ENCODE measurements at places on chromosomes 2 and 18.

GRCh38 chr2:143209570-143210445, 80.6 kb downstream of the ARHGAP15 start:
- no peak overlapping the region for H3K27ac ChIP-seq
- H3K27me3 ChIP-seq, result no peaks in the 10 kb centered on the region

GRCh38 chr18:50055488-50055887, 139.5 kb downstream of the MYO5B start:
- no peaks in the 10 kb centered on the region for H3K36me3 ChIP-seq
- no peaks in the 10 kb centered on the region for H3K27me3 ChIP-seq
- DNase-seq, result no peak
- H3K4me1 ChIP-seq, result no peaks in the 10 kb centered on the region

DNA sequence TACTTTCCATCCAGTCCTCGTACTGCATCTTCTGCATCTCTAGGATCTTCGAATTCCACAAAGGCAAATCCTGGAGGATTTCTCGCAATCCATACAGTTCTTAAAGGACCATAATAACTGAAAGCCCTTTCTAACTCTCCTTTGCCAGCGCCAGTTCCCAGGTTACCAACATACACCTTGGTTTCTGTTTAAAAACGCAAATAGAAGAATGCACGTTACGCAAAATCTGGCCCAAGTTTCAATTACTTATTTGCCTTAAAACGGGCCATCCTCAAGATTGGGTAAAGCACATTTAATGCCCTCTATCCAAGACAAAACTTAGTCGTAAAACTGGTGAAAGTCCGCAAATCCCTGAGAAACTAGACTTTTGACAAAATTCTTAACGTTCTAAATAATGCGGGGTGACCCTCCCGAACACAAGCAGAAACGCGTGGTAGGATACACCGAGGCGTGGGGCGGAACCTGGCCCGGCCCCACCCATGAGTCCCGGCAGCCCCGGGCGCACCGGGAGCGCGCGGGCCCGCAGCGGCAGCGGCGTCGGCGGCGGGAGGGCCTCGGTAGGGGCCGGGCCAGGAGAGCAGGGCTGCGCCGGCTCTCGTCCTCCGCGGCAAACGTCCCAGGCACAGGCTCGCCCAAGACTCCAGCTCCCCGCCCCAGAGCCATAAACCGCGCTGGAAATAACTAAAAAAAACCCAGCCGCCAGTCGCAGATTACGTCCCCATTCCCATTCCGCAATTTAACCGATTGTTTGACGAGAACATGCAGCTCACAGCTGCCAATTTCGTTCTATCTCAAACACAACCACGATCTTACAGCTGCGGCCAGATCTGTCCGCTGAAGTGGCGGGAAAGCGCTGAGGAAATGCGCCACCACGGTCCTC, 910 bp downstream of the SRSF7 start:
- peak overlapping the region; percentile 98 for H3K4me3 ChIP-seq
- H3K36me3 ChIP-seq, result peaks cover 19% of the 10 kb centered on the region
- H3K27me3 ChIP-seq, result no peaks in the 10 kb centered on the region
- no peak for DNase-seq

DNA sequence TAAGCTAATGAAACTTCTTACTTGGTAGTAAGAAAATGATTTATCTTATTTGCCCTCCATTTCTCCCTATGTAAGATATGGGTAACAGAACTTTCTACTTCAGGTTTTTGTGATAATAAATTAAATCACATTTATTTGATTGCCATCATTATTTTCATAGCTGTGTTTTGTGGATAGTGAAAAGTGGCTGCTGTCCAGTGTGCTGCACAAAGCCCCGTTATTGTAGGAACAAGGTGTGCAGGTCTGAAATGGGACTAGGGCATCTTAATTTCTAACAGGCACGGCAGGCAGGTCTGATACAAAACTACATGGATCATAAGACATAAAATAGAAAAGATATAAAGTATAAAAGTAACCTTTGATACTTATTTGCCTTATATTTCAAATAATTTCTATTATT, 51.6 kb upstream of the THSD7B start:
- H3K27me3 ChIP-seq, result no peaks in the 10 kb centered on the region
- no peak overlapping the region for H3K27ac ChIP-seq

DNA sequence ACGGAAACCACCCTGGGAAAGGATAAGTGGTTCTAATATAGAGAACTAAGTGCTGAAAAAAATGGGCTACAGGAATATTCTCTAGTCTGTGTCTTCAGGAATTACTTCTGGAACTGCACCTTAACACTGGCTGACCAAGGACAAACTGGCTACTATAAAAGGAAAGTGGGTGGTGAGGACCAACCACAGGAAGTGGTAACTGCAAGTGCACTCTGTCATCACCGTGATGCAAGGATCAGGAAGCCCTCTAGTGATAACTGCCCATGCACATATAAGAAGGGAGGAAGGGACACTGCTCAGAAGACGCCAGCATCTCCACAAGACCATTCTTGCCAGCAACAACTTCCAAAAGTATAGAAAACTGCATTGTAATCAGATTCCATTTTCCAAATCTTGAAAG, 424.4 kb upstream of the RGPD4 start:
- H3K27me3 ChIP-seq, result no peaks in the 10 kb centered on the region
- H3K4me1 ChIP-seq, result no peaks in the 10 kb centered on the region
- no peak overlapping the region for H3K4me3 ChIP-seq
- no peaks in the 10 kb centered on the region for H3K36me3 ChIP-seq

DNA sequence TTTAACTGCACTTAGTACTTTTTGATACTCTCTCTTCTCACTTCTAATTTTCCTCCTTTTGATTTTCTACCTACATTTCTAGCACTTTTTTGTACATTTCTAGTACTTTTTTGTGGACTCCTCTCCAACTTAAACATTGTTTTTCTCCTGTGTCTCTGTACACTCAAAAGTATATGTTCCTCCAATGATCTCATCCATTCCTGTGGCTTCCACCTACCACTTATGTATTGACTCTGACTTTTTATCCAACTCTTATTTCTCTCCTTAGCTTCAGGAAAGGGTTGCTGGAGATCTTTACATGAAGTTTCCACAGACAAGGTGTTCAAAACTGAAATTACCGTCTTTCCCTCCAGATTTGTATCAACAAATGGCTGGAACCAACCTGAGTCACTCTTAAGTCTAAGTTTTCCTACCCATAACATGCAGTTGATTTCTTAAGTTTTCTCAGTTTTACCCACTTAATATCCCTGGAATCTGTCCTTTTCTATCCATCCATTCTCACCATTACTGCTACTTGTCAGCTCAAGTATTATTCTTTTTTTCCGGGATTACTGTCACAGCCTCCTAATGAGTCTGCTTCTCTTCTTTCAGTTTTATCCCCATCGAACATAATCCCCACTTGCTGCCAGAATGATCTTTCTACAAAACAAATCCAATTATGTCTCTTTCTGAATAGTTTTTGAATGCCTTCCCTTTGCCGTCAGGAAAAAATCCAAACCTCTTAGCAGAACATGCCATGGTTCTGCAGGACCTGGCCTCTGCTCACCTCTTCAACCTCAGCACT, 22.6 kb upstream of the PELI1 start:
- DNase-seq, result no peak
- H3K36me3 ChIP-seq, result no peaks in the 10 kb centered on the region
- no peak overlapping the region for H3K4me3 ChIP-seq
- H3K27me3 ChIP-seq, result no peaks in the 10 kb centered on the region
- no peaks in the 10 kb centered on the region for H3K4me1 ChIP-seq

DNA sequence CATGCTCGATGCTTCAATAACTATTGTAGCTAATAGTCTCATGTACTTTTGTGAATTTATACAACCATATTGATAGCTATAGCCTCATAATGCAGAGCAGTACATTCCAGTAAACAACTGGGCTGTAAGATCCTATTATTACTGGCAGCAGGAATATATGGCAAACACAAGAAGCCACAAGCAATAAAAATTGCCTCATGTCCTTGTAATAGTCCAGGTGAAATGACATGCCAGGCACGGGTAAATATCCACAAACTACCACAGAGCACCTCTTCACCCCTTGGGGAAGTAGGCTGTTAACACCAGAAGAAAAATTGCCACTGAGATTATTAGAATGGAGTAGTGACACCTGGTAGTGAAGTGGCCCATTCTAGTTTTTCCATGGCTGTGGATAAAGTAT, 158.3 kb downstream of the MTX2 start:
- no peak overlapping the region for H3K4me3 ChIP-seq
- H3K36me3 ChIP-seq, result no peaks in the 10 kb centered on the region
- no peaks in the 10 kb centered on the region for H3K27me3 ChIP-seq
- no peaks in the 10 kb centered on the region for H3K4me1 ChIP-seq
- H3K27ac ChIP-seq, result no peak overlapping the region

GRCh38 chr2:37084797-37085196, 479 bp downstream of the GPATCH11 start:
- DNase-seq, result no peak
- peaks cover 19% of the 10 kb centered on the region for H3K36me3 ChIP-seq
- no peaks in the 10 kb centered on the region for H3K4me1 ChIP-seq
- peak overlapping the region; percentile 97 for H3K4me3 ChIP-seq
- H3K27me3 ChIP-seq, result no peaks in the 10 kb centered on the region

GRCh38 chr18:72063001-72063400, 481.1 kb downstream of the CBLN2 start:
- no peak overlapping the region for H3K27ac ChIP-seq
- H3K36me3 ChIP-seq, result no peaks in the 10 kb centered on the region
- no peaks in the 10 kb centered on the region for H3K4me1 ChIP-seq
- H3K27me3 ChIP-seq, result no peaks in the 10 kb centered on the region
- no peak overlapping the region for H3K4me3 ChIP-seq

GRCh38 chr2:37925063-37925897, at the start of gene RMDN2:
TSS of gene RMDN2 (plus strand) at chr2:37925287. CDS start at chr2:37929278, 3,991 bp downstream.
- peaks cover under 1% of the 10 kb centered on the region for H3K36me3 ChIP-seq
- peaks cover 4% of the 10 kb centered on the region for H3K4me1 ChIP-seq
- peak within 1 kb of the TSS; percentile 89 for H3K27ac ChIP-seq
- no peaks in the 10 kb centered on the region for H3K27me3 ChIP-seq
- peak; percentile 79 for DNase-seq

DNA sequence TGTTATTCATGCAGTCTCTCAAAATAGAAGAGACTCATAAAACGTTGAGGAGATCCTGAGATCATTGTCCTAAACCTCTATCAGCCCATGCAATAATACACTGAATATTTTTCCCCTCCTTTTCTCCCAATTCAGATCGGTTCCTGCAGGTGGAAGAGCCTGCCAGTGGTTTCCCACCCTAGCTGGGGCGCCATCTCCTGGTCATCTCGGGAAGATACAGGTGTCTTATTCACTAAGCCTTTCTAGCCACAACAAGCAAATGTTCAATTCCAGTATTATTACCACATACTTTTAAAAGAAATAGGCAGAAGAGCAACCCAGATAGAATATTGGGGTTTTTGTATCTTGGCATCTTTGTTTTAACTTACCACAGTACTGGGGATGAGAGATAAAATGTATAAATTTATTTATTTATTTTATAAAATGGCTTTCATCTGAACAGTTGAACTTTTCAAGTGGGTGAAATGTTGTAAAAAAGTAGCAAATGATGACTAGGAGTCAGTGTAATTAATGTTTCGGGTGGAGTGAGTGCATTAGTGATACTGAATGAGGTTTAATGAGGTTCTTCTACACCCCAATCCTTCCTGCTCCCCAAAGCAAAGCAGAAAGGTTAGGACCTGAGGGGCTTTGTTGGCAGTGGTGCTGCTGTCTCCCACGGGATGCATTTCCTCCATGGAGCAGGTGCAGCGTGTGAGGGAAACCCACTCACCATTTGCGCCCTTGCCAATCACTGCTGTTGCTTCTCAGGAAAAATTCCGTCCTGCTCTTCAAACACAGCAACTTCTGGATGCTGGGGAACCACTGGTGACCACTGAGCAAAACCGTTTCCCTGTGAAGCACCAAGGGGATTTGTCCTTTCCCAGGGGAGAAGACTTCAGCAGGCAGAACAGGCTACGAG, 147.1 kb upstream of the FHL2 start:
- H3K36me3 ChIP-seq, result no peaks in the 10 kb centered on the region
- H3K27me3 ChIP-seq, result no peaks in the 10 kb centered on the region
- H3K4me3 ChIP-seq, result no peak overlapping the region
- peak; percentile 20 for DNase-seq
- H3K27ac ChIP-seq, result no peak overlapping the region

GRCh38 chr2:157887946-157888345, 11.8 kb upstream of the ACVR1 start:
- no peaks in the 10 kb centered on the region for H3K27me3 ChIP-seq
- no peak overlapping the region for H3K4me3 ChIP-seq
- H3K4me1 ChIP-seq, result no peaks in the 10 kb centered on the region
- no peaks in the 10 kb centered on the region for H3K36me3 ChIP-seq

GRCh38 chr2:140836826-140837225, 1294.0 kb downstream of the LRP1B start:
- H3K27me3 ChIP-seq, result no peaks in the 10 kb centered on the region
- no peaks in the 10 kb centered on the region for H3K36me3 ChIP-seq
- H3K27ac ChIP-seq, result no peak overlapping the region
- H3K4me1 ChIP-seq, result no peaks in the 10 kb centered on the region
- no peak for DNase-seq
- H3K4me3 ChIP-seq, result no peak overlapping the region

- H3K27me3 ChIP-seq, result no peaks in the 10 kb centered on the region
- no peak overlapping the region for H3K27ac ChIP-seq
- DNase-seq, result no peak
- no peaks in the 10 kb centered on the region for H3K36me3 ChIP-seq
- H3K4me3 ChIP-seq, result no peak overlapping the region
These were observed 5.9 kb downstream of the MDH1 start for GRCh38 chr2:63594660-63595059.

DNA sequence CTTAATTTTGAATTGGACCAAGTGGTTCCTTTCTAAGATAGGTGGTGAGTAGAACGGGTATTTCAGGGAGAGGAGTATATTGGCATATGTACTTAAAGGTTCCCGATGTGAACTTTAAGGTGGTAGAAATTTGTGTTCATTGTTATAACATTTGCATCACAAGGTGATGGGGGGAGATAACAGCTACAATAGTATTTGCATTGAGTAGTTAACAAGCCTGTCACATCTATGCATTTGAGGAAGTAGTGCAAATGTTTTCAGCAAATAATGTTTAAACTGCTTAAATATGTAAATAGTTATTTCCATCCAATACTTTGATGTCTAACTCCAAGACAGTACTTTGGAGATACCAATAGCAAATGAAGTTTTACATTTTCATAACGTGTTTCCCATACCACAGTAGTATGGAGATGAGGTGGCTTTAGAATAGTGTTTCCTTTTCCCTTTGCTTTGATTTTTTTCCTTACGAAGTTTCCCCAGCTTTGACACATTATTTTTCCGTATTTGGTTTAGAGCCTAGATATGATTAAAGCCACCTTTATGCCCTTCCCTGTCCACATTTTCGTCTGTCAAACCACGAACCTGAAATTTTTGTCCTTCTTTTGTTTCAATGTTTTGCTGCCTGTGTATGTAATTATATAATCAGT, 46.6 kb downstream of the VAPA start:
- no peaks in the 10 kb centered on the region for H3K4me1 ChIP-seq
- no peak for DNase-seq
- no peak overlapping the region for H3K27ac ChIP-seq
- H3K27me3 ChIP-seq, result no peaks in the 10 kb centered on the region
- H3K36me3 ChIP-seq, result no peaks in the 10 kb centered on the region

DNA sequence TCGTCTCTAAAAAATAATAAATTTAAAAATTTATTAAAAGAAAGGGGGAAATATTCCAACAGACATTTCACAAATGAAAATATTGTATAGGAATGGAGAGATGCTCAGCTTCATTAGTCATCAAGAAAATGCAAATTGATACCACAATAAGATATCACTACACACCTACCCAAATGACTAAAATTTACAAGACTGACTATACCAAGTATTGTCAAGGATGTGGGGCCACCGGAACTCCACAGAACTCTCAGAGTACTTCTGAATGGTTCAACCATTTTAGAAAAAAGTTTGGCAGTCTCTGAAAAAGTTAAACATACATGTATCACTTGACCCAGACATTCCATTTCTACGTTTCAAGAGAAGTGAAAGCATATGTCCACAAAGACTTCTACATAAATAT, 163.4 kb downstream of the EHBP1 start:
- no peak overlapping the region for H3K27ac ChIP-seq
- no peaks in the 10 kb centered on the region for H3K27me3 ChIP-seq
- DNase-seq, result no peak
- H3K36me3 ChIP-seq, result peaks cover 5% of the 10 kb centered on the region

Data from spinal cord (tissue), 10 donors.